Kidney capillary endothelial cell (primary cell): ENCODE measurements at places on chromosomes 4 and X.

DNA sequence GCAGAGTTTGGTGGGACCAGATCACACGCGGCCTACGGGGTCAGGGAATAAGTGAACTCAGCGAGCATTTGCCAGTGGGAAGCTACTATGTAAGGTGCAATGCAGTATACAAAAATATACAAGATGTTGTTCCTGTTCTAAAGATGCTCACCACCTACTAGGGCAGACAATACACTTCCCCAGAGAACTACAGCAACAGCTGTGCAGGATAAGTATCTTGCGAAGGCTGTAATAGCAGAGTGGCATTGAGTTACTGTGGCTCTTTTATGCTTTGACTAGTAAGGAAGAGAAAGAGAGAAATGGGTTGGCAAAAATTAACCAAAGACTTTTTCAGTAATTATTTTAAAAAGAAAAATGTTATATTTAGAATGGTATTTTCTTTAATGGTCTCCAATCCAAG lies 61.2 kb downstream of the CDS1 start:
- DNase-seq = no peak

DNA sequence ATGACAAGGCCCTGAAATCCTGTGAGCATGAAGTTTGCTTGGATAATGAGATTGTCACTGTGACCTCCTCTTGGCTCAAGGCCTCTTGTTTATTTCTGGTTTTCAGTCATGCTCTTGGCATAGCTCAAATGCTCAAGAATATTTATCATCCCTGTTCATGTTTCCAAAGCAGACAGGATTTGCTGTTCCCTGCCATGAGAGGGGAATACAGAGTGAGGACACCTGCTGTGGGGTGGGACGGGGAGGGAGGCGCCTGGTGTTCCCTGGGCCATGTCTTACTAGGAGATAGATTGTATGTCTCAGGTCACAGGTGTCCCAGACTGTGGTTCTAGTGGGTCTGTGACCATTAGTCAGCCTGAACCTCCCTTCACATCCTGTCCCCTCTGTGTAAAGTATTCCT lies 34.9 kb upstream of the SH3RF1 start:
- DNase-seq = no peak

DNA sequence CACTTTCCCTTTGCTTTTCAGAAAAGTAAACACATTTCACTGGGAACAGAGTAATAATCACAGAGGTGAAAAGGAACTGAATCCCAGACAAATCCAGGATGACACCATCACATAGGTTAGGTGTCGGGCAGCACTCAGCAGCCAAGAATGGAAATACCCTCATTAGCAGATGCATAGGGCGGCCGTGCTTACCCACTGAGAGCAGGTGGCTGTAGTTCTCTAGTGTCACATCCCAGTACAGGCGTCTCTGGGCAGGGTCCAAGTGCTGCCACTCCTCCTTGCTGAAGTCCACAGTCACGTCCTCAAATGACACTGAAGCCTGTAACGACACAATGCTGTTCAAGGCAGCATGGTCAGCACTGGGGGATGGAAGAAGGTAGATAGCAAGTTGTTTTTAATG lies 26.9 kb downstream of the ZNF41 start:
- DNase-seq = no peak

DNA sequence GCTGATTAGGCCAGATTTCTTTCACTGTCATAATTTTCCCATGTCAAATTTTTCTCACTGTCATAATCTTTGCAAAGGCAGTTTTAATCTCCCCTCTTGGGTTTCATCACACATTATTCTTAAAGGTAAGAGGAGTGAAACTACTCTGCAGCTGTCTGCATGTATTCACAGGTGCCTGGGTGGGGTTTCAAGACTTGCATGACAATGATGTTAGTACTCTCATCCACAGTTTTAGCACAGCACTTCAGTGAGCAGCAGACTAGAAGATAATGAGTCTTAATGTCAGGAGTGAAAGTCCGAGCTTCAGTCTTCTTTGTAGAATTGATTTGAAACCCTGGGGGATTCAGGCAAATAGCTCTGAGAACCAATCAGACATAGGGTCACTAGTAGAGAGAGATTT lies 182.5 kb upstream of the GALNT7 start:
- no peak for DNase-seq

- DNase-seq = no peak
Measured at GRCh38 chrX:66553973-66554372, 84.9 kb downstream of the EDA2R start.

DNA sequence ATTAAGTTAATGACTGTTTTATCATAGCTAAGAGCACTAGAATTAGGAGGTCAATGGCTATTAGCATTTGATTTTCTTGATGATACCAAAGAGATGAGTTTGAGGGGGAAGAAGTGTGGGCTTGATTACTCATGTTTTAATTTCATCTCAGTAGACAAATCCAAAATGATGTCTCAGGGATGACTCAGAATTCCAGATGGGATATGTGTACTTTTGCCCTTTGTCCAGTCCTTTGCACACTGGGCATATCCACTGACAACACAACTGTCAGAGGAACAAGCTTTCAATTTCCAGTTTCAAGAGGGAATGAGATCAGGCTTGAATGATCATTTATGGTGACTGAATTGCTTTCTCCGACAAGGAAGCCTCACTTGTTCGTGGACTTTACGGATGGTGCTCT lies 325.3 kb upstream of the FTHL17 start:
- no peak for DNase-seq

GRCh38 chrX:133175605-133176004 lies 42.5 kb downstream of the TFDP3 start:
- no peak for DNase-seq

DNA sequence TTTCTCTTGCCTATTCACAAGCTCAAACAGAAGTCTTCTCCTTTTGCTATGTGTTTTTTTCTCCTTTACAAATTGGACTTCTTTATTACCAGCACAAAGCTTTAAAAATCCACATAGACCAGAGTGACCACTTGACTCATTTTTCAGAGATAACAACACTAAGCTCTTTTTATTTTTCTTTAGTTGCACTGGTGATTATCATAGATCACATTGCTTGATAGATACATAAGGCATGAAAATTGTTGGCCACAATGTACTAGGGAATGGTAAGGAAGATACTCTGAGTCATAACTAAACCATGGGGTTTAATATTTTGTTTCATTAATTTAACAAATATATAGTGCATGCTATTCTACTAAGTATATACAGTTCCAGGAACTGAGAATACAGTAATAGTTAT lies 159.0 kb downstream of the GASK1B start:
- no peak for DNase-seq
